ENCODE measurements at places on chromosomes 7 and 10.

DNA sequence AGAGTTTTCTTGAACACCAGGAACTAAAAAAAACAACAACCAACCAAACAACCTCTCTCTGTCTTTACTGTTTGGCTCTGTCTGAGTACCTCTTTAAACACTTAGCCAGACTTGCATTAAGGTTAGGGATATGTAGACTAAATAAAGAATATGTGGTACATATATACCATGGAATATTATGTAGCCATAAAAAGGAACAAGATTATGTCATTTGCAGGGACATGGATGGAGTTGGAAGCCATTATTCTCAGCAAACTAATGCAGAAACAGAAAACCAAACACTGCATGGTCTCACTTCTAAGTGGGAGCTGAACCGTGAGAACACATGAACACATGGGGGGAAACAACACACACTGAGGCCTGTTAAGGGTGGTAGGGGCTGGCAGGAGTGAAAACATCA is 116.0 kb upstream of the ANTXRL start:
- DNase-seq = no peak

DNA sequence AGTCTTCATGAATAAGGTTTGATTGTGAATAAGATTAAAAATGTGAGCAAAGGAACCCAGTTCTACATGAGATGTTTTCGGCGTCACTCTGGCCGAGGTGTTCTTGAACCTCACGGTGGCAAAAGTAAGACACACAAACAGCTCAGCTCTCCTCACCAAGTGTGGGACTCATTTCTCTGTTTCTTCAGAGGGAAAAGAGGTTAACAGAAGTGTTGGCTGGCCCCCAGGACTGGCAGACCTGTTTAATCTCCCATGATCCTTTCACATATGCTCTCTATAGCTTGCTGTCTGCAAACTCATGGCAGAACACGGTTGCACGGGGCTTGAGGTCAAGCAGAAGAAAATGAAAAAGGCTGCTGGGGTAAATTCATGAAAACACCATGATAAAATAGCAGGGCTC is 394.4 kb downstream of the CALN1 start:
- no peak for DNase-seq

DNA sequence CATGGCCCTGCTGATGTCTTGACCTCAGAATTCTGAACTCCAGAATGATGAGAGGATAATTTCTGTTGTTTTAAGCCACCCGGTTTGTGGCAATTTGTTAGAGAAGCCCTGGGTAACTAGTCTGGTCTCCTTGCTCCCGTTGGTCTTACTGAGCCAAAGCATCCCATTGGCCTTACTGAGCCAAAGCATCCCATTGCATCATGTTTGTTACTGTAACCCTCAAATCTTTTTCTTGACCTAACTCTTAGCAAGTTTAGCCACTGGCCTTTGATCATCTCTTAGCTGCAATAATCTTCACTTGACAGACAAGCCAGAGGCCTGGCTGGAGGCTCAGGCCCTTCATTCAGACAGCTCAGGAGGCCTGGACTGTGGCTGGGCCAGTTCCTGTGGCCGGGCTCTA is 21.8 kb downstream of the TBXAS1 start:
- no peak for DNase-seq

DNA sequence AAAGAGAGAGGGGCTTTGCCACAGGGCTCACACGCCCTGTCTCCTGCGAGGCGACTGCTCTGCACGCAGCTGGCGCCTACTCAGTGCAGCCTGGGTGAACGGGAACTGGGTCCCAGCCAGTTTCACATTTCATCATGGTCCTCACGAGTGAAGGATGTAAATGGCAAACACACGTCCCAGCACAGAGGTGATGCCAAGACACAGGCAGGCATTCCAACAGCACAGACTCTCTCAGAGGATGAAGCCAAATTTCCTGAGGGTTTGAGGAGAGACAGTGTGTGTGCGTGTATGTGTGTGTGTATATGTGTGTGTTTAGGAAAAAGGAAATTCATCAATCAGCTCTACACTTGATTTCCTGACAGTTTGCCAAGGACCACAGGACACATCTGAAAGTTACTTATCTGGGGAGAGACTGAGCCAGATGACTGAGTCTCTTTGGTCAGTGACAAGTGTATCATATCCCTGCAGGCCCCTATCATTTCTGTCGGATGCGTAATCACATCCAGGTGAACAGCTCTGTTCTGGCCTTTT is 53.9 kb downstream of the CHST15 start:
- no peak for DNase-seq

GRCh38 chr10:49595003-49595712 is 15.0 kb upstream of the SLC18A3 start:
- no peak for DNase-seq

GRCh38 chr7:41268878-41269277 is 434.0 kb downstream of the INHBA start:
- DNase-seq = no peak

GRCh38 chr10:129956286-129956670 is 7.8 kb downstream of the EBF3 start:
- DNase-seq = no peak

DNA sequence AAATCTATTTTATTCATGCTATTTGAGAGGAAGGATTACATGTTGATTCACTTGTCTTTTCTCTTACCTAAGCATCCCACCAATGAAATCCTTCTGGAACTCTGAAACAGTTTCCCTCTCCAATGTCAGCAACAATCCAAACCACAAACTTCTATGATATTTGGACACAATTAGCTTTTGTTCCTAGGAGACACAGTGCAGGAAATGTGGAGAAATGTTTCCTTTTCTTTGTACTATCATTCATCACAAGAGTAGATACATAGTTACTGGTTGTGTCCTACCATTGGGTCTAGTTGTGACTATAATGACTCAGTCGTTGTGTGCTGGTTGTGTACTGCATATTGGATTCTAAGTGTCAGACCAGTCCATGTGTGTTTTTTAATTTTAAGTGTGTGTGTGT is 156.8 kb upstream of the MAGI2 start:
- DNase-seq = no peak
